ENCODE measurements at places on chromosomes 4 and X.

DNA sequence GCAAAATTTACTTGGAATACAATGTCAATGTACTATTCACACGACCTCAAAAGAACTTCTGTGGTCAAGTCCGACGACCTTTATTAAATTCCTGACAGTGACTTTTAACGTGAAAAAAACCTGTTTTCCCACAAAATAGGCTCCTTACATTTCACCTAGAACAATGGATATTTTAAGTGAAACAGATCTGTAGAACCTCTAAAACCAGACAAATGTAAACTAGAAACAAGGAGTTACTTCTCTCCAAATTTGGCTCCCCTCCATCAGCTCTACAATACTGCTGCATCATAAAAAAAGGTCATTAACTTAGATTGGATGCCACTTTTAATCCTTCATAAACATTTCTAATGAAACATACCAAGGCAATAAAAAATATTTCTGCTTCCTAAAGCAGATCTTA lies 1.2 kb downstream of the NEK1 start:
- DNase-seq = no peak

- no peak for DNase-seq
Observed at GRCh38 chr4:157929486-157929885, 243.3 kb downstream of the GASK1B start.

DNA sequence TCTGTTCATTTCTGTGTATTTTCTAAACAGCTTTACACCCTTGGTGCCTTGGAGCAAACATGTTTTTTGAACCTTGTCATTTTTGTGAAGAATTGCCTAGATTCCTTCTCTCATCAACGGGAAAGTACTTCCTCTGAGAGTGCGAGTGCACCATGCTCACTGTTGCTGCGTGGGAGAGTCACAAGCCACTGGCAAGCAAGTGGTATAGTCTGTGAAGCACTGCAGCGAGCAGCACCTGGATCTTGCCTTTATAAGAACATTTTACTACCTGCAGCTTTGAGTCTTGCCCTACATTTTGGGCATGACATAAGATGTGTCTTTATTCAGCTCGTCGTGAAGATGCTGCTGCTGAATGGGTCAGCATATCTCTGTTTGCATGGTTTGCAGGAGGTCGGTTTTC lies 44.9 kb downstream of the HADH start:
- DNase-seq = no peak

DNA sequence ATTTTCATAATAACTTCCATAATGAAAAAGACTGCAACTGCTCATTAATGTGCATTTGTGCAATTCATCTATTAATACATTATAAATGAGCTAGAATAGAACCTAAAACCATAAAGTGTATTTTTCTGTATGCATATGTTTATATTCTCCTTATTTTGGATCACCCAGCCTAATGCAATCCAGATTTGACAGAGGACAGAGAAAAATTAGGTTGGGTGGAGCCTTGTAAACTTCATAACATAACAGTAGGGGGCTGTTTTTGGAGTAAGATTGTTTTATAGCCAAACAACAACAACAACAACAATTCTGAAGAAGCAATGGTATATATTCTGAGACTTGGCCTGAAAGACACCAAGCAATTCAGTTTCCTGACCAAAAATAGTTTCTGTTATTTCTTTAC lies 615.3 kb upstream of the SLIT2 start:
- no peak for DNase-seq

DNA sequence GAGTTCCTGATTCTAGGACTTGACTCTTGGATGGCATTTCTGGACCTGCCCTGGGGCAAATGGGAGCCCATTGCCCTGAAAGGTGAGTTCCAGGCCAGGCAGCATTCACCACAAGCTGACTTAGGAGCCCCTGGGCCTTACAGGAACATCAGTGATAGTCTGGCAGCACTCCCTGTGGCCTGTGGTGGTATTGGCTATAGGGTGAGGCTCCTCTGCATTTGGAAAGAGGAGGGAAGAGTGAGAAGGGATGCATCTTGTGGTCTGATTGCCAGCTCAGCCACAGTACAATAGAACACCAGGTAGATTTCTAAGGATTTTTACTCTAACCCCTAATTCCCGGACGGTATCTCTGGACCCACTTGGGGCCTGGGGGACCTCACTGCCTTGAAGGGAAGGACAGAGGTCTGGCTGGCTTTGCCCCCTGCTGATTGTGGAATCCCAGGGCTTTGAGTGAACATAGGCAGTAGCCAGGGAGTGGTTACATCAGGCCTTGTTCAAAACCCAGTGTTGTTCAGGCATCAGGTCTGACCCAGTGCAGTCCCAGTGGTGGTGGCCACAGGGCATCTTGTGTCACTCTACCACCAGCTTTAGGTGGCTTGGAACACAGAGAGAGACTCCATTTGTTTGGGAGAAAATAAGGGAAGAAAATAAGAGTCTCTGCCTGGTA lies 32.9 kb downstream of the MAGED4 start:
- DNase-seq = no peak

DNA sequence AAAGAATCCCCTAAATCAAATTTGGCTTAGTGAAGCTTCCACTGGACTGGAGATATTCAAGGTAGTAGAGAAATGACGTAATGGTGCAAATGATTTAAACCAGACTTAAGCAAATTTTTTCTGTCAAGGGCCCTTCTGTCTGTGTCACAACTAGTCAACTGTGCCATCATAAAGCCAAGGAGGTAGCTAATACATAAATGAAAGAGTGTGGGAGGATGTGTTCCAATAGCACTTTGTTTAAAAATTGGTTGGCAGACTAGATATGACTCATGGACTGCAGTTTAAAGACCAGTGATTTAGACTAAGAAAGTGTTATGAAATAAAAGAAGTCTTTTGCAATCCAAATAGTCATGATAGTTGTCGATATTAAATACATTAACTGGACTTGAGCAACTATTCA lies 24.3 kb upstream of the TEX13C start:
- no peak for DNase-seq

DNA sequence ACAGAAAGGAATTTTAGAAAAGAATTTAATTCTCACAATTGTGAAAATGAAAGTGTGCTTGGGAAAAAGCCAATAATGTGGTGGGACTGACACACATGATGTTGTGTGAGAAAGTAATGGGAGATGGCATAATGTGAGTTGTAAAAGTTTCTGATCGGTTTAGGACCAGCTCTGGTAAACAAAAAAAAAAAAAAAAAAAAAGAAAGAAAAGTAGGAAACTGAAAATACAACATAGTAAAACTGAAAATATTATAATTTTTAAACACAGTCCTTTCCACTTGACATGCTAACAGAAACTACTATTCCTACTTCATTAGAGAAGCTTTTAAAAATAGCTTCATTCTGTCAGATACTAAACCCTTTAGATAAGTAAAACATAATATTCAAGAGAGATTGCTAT lies 28.2 kb downstream of the RAP1GDS1 start:
- DNase-seq = no peak

DNA sequence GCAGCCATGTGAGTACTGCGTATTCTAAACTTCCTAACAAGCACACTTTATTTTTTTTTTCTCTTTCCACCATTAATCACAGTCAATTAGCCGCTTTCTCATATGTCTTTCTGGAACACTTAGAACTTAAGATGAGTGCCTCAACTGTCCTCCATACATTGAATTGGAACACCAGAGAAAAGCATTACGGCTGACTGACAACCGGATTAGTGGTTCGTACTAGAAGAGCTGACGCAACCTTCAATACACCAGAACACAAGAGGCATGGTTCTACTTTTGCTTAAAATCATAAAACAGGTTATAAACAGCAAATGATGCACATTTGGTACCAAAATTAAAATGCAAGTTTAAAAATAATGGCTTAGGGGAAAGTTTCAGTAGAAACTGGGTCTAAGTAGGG lies 3.3 kb downstream of the TMEM47 start:
- no peak for DNase-seq

DNA sequence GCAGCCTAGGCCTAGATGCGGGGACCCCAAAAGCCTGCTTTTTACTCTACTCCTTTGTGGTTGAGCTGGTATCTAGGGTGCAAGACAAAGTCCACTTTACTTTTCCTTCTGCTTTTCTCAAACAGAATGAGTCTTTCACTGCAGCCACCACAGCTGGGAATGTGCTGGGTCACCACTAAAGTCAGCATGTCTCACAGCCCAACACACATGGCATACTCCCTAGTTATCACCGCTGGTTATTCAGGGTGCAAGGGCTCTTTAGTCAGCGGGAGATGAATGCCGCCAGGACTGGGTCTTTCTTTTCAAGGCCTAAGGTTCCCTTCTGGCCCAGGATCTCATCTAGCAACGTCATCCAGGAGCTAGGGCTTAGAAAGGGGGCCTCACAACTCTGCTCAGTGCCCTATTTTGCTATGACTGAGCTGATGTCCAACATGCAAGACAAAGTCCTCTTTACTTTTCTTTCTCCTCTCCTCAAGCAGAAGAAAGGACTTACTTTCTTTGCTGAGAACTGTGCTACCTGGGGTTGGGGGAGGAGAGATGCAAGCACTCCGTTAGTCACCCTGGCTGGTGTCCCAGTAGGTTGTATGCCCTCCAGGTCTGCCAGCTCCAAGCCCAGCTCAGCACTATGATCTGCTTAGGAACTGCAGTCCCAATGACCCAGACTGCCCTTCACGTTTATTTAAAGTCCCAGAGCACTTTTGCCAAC lies 22.9 kb upstream of the STPG2 start:
- no peak for DNase-seq

- DNase-seq = no peak
Observed at GRCh38 chrX:144648788-144649187, 598.5 kb upstream of the SPANXN1 start.

- DNase-seq = no peak
Observed at GRCh38 chrX:136450050-136450830, 37.5 kb upstream of the BRS3 start.

DNA sequence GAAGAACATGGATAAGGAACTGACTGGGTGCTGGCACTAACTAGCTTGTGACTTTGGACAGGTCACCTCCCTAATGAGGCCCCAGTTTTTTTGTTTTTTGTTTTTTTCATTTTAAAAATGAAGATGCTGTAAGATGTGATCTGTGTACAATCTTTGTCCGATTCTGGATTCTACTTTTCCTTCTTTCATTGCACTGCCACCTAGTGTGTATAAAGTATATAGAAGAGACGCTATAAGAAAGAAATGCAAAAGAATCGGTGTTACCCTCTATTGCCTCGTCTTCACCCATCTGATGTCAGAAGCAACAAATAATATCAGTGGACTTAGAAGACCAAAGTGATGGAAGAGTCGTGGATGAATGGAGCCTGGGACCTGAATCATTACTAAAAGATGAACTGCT lies 58.6 kb upstream of the P2RY10 start:
- no peak for DNase-seq

DNA sequence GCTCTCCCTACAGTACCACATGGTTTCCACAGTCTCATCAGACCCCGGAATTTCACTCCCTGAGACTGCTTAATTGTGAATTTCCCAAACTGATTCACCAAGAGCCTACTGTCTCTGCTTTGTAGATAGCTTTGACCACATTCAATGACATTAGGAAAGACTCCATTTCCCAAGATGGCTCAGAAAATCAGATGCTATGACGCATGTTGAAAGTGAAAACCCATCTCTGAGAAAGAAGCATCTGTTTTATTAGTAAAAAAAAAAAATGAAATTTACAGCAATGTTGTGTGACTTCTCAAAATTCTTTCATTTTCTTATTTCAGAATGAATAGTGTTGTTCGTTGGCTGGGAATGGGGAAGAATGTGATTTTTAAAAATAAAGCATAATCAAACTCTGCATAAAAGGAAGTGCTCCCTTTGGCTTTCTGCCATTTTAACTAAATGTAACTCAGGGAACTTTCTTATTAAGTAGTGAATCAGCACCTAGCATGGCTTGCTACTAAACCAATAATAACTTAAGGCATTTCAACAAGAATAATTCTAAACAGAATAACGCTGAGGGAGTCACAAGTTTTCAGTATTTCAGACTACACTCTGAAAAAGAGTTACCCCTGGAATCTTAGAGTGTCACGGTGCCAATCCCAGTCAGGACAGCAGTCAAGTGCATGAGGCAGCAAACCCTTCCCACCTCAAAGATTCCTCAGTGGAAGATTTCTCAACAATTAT lies 97.4 kb upstream of the MYOZ2 start:
- no peak for DNase-seq

DNA sequence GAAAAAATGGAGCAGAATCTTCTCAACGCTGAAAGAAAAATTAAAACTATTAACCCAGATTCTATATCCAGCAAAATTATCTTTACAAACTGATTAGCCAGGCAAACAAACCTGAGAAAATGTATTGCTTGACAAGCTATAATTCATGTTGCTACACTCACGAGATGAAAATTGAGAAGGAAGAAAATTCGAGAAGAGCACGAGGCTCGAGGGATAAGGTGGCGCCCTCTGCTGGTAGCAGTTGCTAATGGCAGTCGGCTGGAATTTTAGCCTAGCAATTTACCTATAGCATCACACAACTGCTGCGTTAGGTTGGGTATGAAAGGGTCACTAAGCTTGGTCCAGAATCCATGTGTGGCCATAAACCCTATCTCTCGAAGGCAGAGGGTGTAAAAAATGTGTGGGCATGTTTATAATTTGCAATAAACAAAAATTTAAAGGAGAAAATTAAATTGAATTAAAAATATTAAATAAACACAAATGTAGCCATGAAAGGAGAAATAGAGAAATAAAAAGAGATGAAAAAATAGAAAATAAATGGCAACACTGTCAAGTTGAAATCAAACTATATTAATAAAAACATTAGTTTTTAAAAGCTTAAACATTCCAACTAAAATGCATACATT lies 126.6 kb downstream of the PPP4R3C start:
- DNase-seq = peak; percentile 24

DNA sequence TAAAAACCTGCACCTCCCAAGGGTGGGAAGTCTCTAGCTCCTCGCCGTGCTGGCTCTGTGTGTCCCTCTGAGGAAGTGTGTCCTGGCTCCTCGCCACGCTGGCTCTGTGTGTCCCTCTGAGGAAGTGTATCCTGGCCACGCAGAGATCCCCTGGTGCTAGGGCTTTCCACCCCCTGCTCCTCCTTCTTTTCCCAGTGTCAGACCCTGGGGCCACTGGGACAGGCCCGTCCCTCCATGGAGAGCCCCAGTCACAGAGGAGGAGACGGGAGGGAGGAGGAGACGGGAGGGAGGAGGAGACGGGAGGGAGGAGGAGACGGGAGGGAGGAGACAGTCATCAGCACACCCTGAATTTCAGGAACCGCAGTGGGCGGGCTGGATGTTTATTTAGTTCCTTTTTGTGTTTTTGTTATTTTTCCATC lies 53.8 kb upstream of the HGFAC start:
- DNase-seq = no peak

GRCh38 chr4:153019906-153020305 lies 83.8 kb downstream of the FHDC1 start:
- peak; percentile 75 for DNase-seq

DNA sequence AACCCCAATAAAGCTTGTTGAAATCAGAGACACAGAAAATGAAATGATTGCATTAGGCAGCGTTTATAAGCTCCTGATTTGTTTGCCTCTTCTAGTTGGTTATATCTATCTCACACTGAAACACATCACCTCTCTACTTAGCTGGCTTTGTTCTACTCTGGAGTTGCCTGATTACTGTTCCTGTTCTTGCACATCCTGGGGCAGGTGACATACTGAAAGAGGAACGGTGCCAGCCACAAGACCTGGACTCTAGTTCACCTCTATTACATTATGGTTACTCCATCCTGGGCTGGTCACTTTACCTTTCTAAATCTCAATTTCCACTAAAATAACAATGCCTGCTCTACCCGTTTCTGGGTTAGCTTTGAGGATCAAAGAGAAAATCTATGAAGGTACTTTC lies 47.9 kb downstream of the TRIM2 start:
- no peak for DNase-seq

- no peak for DNase-seq
Observed at GRCh38 chr4:52843958-52844357, 18.2 kb upstream of the RASL11B start.

GRCh38 chr4:185546335-185546734 lies 11.0 kb upstream of the PDLIM3 start:
- DNase-seq = no peak

GRCh38 chr4:81580346-81580993 lies 108.8 kb upstream of the RASGEF1B start:
- no peak for DNase-seq

Measured in COR-L47 (cell line).